Foreskin keratinocyte (primary cell): ENCODE measurements at places on chromosomes 16 and 17. TPM values are rescaled to one million over a fixed set of nuclear protein-coding genes. Genes with fewer than 3 reads are reported as not detected.

GRCh38 chr17:36592316-36592715 lies 637 bp downstream of the DHRS11 start:
- no peak for DNase-seq

- no peak for DNase-seq
Observed at GRCh38 chr17:75318615-75319222, 29.5 kb upstream of the SLC25A19 start.

DNA sequence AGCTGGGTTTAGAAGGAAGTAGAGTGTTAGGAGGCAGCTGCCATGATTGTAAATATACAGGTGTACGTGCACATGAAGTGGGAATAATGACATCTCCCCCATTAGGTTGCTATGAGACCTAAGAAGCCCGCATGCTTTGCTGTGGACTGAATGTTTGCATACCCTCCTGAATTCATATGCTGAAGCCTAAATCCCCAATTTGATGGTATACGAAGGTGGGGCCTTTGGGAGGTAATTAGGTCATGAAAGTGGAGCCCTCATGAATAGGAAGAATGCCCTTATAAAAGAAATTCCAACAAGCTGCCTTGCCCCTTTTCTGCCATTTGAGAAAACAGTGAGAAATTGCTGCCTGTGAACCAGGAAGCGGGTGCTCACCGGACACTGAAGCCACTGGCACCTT lies 44.0 kb downstream of the CCDC182 start:
- DNase-seq: no peak

DNA sequence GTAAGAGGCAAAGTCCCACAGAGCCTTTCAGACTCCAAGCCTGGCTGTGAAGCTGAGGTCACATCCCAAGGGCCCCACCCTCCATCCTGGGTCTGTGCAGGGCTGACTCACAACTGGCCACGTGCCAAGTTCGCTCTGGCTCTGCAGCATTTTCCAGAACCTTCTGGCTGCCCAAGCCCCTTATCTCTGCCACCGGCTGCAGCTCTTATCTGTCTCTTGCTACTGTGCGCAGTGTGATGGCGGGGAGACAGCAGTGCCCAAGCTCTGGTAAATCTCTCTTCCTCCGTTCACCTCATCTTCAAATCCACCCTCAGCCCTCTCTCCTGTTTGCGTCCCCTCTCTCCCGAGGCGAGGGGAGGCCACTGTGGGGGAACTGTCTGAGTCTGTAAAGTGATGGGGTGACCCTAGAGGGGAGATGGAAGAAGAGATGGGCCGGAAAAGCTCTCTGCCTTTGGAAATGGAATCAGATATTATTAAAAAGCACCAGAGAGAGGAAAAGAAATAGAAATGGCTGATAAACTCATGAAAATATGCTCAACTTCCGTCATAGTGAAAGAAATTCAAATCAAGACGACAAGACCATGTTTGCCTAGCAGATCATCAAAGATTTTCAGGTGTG lies 162.7 kb upstream of the CDC42EP4 start:
- DNase-seq: peak; percentile 35

DNA sequence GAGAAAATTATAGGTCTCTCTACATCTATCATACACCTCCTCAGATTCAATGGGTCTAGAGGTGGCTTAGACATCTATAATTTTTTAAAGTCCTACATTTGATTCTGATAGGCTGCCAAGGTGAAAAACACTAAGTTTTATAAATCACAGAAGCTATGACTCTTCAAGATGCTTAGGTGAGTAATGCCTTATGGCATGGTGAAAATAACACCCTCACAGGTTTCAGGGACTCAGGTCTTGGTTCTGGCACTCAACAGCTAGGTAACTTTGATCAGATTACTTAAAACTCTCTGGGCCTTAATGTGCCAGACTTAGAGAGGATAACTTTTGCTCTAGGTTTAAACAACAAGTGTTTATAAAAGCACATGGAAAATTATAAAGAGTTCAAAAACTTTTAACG lies 2.0 kb upstream of the COX10 start:
- no peak for DNase-seq

DNA sequence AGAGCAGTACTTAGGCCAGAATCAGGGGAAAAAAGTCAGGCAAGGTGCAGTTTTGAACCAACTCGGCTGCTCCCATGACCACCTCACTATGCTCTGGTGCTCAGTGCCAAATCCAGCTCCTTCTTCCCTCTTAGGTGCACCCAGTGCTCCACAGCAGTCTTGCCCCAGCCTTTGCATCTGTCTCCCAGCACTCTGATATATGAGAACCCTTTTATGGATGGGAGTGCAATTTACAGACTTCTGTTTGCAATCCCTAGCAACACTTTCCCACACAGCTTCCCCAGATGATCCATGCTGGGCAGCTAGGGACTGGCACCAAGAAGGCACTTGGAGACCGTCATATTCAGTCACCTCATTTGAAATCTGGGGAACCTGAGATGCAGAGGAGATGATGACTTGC lies 267.9 kb upstream of the CCL2 start:
- no peak for DNase-seq

DNA sequence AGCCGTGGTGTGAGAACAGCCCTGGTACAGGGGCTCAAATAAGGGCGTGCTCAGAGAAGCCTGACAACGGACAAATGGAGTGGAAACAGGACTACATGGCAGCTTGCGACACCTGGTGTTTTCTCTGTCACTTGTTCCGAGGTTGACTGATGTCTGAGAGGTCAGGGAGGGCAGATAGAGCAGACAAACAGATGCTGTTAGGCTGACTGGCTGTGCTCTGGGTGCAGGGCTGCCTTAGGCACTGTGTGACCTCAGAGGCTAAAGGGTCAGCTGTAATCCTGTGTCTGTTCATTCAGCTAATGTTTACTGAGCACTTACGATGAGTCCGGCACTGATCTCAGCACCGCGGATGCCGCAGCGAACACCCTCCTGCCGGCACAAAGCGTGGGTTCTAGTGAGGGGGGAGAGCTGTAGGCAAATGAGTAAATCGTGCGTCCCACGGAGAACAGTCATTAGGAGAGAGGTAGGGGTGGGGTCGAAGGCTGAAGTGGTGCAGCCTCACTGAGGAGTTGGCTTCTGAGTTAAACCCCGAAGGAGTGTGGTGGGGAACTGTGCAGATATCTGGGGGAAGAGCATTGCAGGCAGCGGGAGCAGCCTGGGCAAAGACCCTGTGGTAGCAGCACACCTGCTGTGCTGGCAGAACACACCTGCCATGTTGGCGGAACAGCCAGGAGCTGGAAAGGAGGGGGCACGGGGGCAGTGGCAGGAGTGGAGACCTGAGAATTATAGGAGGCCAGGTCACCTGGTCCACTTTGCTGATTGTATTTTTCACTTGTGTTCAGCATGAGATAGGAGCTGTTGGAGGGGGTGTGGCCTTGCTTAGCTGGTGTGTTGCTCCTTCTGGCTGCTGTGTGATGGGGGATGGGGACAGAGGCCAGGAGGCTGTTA lies 35.0 kb downstream of the GPT2 start:
- no peak for DNase-seq

GRCh38 chr16:55398762-55399161 lies 74.8 kb downstream of the IRX6 start:
- no peak for DNase-seq

DNA sequence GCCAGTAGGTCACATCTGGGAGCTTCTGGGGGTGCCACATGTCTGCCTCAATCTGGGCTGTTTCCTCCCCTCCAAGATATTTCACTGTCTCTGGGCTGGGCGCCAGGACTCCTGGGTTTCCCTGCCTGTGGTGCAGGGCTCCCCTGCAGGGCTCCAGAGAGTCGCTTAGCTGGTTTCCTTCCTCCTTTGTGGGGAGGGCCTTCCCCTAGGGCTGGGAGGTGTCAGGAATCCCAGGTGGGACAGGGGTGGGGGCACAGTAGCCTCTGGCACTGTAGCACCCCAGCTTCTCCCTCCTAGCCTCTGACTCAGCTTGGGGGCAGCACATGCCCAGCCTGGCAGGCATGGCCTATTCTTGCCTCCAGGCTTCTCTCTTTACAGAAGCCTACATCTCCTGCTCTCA lies 2.6 kb downstream of the RARA start:
- no peak for DNase-seq

- no peak for DNase-seq
Observed at GRCh38 chr16:51731160-51731559, 580.1 kb upstream of the SALL1 start.

- DNase-seq: no peak
Observed at GRCh38 chr17:81178136-81179091, 12.4 kb upstream of the AATK start.

- no peak for DNase-seq
Observed at GRCh38 chr17:36926701-36927100, 10.6 kb upstream of the LHX1 start.

- no peak for DNase-seq
Observed at GRCh38 chr16:80554033-80554432, 13.2 kb downstream of the DYNLRB2 start.

DNA sequence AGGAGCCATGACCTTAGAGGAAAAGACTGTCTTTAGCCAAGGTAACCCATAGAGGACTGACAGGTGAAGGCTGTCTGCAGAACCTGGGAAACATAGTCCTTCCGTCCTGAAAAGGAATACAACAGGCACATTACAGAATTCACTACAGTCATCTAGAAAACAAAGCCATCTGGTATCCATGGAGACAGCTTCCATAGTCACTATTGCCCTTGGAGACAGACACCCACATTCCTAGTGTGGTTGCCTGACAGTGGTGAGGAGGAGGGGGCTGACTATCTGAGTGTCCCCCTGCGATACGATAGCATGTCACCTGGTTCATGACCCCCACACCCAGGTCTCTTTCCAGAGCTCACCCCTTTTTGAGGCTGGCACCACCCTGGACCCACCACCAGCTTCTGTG lies 254.7 kb downstream of the CDH13 start:
- no peak for DNase-seq

GRCh38 chr16:58502217-58502921 lies 2.4 kb downstream of the NDRG4 start:
- DNase-seq: no peak

GRCh38 chr16:3577302-3577752 lies at the start of gene NLRC3:
Gene NLRC3 (minus strand): TSS chr16:3577403. CDS start chr16:3565036, 12,367 bp downstream.
- no peak for DNase-seq

DNA sequence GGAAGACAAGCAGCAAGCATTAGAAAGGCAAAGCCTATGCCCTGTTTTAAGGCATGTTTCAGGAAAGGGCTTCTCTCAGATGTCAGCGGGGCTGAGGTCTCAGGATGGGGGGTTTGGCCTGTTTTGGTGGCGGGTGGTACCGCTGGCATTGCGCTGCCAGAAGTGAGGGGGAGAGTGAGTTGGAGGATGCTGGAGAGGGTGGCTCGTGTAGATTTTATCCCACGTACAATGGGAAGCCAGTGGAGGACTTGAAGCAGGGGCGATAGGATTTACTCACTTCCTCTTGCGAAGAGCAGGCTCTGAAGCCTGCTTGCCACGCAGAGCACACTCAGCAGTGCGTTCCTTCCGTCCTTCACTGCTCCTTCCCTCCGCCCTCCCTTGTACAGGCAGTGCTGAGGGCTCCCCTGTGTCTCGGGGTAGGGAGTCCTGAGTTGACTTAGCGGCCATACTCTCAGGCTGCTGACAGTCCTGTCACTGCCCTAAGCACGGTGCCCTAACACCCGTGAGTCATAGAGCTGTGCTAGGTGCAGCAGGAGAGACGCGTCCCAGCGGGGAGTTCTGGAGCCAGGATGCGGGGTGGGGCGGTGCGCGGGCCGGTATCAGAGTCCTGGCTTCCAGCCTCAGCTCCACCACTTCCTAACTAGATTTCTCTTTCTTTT lies 113.1 kb downstream of the SNX29 start:
- DNase-seq: peak; percentile 47

- no peak for DNase-seq
Observed at GRCh38 chr17:7167832-7168231, 11.3 kb downstream of the ASGR1 start.

DNA sequence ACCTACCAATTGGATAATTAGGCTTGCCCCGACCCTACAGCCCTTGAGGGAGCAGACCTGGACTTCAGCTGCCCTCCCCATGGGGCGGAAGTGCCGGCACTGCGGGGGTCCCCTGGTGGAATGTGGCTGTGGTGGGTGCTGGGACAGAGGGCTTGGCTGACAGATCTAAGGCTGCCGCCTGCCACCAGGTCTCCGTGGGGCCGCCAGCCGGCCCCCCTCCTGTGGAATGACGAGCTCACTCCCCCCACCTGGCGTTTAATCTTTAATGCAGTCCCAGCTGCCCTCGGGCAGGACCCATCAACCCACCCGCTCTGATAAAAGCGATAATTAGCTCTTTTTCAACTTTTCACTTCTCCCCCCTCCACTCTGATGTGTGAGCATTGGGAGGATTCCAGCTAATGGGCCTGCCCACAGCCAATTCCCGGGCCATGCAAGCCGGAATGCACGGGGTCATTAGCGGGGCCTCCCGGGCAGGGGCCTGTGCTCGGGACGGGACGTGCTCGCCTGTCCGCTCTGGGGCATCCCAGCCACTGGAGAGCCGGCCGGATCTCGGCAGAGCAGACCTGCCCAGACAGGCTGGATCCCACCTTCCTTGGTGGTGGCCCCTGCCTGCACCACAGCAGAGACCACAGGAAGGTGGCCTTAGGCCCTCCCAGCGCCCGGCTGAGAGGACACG lies 28.3 kb upstream of the GOSR2 start:
- no peak for DNase-seq

DNA sequence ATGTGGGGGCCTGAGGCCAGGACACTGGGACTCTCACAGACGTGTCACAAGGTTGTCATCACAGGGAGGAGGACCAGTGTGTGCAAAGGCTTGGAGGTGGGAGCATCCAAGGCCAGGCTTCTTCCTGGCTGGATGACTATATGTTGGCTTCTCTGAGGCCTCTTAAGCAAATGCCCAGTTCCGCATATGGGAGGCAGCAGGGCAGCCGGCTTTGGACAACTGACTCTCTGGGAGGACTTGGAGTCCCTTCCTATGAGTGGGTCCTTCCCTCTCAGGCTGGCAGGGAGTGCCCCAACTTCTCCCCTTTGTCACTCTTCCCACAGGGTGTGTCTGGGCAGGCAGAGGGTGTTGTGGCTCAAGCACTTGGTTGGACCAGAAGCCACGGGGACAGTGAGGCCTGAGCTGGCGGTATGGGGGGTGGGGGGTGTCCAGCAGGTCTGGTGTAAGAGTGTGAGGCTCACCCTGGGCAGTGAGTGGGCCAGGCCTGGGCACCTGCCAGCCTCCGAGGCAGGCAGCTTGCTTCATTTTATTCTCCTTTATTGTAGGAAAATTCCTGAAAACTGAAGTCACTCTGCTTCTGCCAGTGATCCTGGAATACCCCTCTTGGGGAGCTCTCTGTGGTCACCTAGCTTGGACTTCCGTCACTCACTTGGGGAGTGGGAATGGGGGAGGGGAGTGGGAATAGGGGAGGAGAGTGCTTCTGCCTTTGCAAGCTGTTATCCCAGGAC lies 14.9 kb downstream of the ADGRG1 start:
- no peak for DNase-seq

The DRC3 gene
- total RNA-seq: 0.42 and 0.54 TPM in 2 replicates

The ABCC12 gene
- not detected in 2 replicates for total RNA-seq

The CCL16 gene
- not detected in 2 replicates for total RNA-seq

The FBRS gene
- total RNA-seq: 23.0 and 25.2 TPM in 2 replicates

The CRYBA1 gene
- not detected in 2 replicates for total RNA-seq

The CACNG1 gene
- not detected in 2 replicates for total RNA-seq

The KCTD19 gene
- total RNA-seq: not detected in 2 replicates

The CYB561 gene
- total RNA-seq: 20.0 and 23.9 TPM in 2 replicates

The OVCA2 gene
- total RNA-seq: 55.7 and 61.6 TPM in 2 replicates

The RHBDF2 gene
- total RNA-seq: 38.1 and 49.0 TPM in 2 replicates

The CDYL2 gene
- 6.2 and 8.9 TPM in 2 replicates for total RNA-seq

The MPO gene
- total RNA-seq: not detected in 2 replicates
